ENCODE measurements at places on chromosomes 2 and 18.

GRCh38 chr2:84800194-84800805, 80.6 kb downstream of the TRABD2A start:
- no peak for DNase-seq

DNA sequence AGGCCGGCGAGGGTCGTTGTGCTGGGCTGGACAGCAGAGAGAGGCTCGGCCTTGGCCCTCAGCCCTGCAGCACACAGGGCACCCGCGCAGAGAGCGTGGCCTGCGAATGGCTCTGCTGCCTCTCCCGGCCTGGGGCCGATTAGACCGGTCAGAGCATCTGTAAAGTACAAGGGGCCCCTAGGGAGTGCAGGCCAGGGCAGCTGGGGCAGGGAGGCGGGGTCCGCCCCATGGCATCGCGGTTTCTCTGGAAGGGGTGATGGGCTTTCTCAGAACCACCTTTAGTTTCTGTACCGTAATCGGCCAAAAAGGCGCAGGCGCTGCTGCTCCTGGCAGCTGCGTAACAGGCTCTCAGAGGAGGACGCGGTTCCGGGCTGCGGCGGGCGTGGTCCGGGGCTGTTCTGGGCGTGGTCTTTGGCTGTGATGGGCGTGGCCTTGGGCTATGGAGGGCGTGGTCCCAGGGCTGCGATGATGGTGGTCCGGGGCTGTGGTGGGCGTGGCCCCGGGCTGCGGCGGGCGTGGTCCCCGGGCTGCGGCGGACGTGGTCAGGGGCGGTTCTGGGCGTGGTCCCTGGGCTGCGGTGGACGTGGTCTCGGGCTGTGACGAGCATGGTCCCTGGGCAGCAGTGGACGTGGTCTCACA, 1.5 kb upstream of the GPR148 start:
- DNase-seq, result peak; percentile 60

- DNase-seq, result no peak
These were observed 9.4 kb upstream of the TXNDC2 start for GRCh38 chr18:9876212-9876866.

- DNase-seq, result no peak
These were observed 77.4 kb upstream of the ZCCHC2 start for GRCh38 chr18:62445386-62445917.

- DNase-seq, result peak; percentile 49
These were observed 208.2 kb downstream of the SPP2 start for GRCh38 chr2:234258562-234259141.

DNA sequence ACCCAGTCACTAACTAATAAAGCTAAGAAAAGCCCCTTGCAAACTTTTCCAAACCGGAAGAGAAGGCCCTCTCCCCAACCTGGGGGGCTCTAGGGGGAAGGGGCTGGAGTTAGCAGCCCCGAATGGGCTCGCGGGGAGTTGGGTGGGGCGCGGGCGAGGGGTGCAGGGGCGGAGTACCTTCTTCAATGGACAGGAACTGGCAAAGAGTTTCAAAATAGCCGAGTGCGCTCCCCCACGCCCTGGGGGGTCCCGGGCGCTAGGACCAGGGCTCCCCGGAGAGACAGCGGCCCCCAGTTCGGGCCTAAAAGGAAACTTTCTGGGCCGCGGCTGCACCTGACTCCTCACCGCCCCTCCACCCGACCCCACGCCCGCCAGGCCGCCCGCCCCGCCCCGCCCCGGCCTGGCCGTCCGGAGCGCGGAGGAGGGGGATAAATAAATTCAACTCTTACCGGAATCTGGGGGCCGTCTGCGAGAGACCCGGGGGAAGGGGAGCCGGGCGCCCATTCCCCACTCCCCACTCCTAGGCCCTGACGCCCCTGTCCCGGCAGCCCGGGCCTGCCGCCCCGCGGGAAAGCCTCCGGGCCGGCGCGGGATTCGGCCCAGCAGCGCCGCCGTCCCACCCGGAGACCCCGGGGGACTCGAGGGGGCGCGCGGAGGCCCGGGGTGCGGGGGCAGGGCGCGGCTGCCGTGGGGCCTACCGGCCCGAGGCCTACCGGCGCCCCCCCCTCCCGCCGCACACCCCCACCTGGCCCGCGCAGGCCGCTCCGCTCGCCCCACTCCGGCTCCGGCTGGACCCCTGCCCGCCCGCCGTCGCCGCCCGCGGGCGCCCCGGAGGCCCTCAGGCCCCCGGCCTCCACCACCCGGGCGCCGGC, 868 bp downstream of the INO80D start:
- no peak for DNase-seq

- DNase-seq, result no peak
These were observed 53.6 kb upstream of the UGP2 start for GRCh38 chr2:63788071-63788470.

GRCh38 chr18:49481317-49481716, 5.7 kb downstream of the C18orf32 start:
- DNase-seq, result no peak

- DNase-seq, result no peak
These were observed 52.7 kb upstream of the TMEM17 start for GRCh38 chr2:62558743-62559142.

DNA sequence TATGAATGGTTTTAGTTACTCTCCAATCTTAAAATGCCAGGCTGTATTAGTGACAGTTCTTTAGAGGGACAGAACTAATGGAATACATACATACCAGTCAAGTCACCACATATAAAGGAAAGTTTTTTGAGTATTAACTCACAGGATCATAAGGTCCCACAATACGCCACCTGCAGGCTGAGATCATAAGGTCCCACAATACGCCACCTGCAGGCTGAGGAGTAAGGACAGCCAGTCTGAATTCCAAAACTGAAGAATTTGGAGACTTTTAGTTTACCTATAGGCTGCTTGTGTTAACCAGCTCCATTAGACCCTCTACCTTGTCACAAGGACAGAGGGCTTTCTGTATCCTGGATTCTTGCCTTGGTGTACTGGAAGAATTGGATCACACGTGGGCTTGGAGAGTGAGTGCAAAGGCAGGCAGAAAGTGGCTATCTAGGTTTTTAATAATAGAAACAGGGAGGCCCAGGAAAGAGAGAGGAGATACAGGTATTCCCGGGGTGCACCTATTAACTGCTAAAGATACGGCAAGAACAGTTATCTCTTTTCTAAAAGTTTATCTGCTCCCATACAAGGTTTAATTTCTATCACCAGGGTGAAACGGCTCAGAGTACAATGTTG, 234.9 kb upstream of the CYRIA start:
- DNase-seq, result no peak

DNA sequence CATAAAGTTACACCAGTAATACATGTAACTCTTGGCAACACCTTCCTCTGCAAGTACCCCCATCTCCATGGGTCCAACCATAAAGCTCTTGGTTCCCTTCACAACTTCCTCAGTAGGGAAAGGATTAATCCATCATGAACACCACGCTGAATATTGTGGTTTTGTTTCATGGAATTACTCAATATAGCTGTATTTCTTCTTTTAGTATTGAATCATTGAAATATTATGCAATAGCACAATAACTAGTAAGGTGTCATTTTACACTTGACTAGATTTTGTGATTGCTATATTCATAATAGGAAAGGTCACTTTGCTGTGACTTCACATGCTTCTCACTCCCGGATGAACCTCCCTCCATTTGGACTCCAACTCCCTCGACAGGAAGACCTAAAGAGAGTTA, 29.7 kb upstream of the PID1 start:
- no peak for DNase-seq

DNA sequence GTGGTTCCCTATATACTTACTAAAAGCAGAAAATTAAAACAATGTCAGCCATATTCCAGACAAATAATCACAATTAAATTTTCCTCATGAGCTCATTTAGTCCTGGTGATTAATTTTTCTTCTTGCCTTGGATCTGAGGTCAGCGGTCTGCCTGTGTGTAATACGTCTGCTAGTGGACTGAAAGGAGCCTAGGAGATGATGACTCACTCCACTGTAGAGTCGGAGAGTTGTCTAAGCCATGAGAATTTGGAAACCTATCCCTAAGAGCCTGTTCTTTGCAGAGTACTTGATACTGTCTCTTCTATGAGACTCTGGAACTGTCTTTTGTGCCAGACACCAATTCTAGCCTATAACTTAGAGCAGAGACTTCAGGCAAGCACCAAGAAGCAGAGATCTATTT, 94.2 kb upstream of the RAB27B start:
- DNase-seq, result peak; percentile 13

DNA sequence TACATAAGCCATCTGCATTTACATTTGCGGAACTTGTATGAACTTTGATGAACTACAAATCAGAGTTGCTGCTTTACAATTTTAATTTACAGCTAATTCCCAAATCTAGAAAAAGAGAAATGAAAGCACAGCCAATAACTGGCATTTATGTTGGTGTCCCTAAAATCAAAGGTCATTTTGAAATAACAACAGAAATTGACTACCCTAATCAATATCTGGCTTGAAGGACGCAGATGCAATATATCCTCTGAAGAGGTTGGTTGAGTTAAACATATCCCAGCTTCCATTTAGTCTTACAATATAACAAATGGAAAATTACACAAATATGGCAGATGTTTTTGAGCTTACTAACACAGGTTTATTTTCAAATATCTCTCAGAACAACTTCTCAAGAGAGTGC, 177.5 kb downstream of the KCNJ3 start:
- no peak for DNase-seq

- peak; percentile 12 for DNase-seq
These were observed 96.8 kb upstream of the CDC42EP3 start for GRCh38 chr2:37767959-37768925.

DNA sequence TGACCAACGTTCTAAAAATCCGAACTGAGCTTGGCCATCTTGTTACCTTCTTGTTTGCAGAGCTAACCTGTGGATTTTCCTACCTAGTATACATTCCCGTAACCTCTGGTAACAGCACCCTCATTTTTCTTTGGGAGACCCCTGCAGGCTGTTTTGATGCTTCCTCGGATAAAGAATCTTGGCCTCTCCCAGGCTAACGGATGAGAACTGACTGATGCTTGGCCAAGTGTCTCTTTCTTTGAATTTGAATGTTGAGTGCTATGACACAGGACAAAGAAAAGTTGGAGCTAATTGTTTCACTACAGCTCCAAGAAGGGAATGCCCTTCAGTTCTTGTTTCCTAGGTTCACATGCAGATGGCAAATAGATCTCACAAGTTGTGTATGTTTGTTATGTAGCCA, 19.3 kb upstream of the CAVIN2 start:
- DNase-seq, result no peak

DNA sequence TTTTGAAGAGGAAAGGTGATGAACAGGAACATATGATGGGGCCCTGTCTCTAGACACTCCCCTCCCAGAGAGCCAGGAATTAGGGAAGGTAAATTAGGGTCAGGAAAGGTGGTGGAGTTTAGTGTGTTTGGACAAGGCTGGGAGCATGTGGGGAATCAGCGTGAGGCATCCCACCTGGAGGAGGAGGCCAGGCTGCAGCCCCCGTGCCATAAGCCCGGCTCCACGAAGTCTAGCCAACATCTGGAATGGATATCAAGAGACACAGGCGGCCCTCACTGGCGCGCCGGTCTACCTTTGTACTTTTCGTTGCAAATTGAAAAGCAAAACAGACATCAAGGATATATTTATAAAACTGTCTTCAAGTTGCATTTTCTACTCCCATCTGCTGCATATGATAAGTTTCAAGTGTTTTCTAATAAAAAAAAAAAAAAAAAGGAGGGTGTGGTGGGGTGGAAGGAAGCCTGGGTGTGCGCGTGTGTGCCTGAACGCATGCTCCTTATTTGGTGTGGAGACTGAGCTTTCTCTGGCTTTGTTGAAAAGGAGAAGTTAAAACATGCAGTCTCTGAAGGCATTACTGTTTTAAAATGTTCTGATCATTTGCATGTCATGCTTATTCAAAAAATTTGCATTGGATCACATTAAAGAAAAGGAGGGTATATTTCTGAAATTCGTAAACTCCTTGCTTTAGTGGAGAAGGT, 546.7 kb upstream of the ID2 start:
- no peak for DNase-seq

- DNase-seq, result no peak
These were observed 47.6 kb downstream of the LONRF2 start for GRCh38 chr2:100274566-100275199.

GRCh38 chr2:164721430-164721829, 100.1 kb upstream of the GRB14 start:
- DNase-seq, result no peak
